Right renal pelvis (tissue), 4 donors: ENCODE measurements at places on chromosomes 5 and 9. TPM values are rescaled to one million over a fixed set of nuclear protein-coding genes. Genes with fewer than 3 reads are reported as not detected.

Gene SPATA31A3
- not detected for polyA plus RNA-seq

Gene IL9
- not detected for polyA plus RNA-seq

Gene LIX1
- polyA plus RNA-seq = 5.0 TPM

- peak; percentile 17 for DNase-seq
Observed at GRCh38 chr9:33852216-33852826, 35.4 kb downstream of the UBE2R2 start.

GRCh38 chr9:131227112-131227958 lies 49.0 kb downstream of the FAM78A start:
- DNase-seq = no peak

- no peak for DNase-seq
Observed at GRCh38 chr5:173385832-173386360, 57.7 kb upstream of the STC2 start.

GRCh38 chr9:72812559-72813111 lies 140.2 kb downstream of the ALDH1A1 start:
- no peak for DNase-seq

- DNase-seq = no peak
Observed at GRCh38 chr9:127417131-127418036, 6.8 kb upstream of the ZNF79 start.

Gene MINAR2
- 0.06 TPM for polyA plus RNA-seq

DNA sequence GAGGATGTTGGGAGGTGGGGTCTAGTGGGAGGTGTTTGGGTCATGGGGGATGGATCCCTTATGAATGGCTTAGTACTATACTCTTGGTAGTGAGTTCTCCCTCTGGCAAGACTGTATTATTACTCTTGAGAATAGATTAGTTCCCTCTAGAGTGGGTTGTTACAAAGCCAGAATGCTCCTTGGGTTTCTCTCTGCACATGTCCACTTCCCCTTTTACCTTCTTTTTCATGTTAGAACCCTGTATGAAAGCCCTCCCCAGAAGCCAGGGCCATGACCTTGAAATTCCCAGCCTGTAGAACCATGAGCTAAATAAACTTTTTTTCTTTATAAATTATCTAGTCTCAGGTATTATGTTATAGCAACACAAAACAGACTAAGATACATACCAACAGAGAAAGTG lies 31.1 kb downstream of the SLC24A2 start:
- DNase-seq = no peak

Gene LCNL1
- 0.22 TPM for polyA plus RNA-seq

DNA sequence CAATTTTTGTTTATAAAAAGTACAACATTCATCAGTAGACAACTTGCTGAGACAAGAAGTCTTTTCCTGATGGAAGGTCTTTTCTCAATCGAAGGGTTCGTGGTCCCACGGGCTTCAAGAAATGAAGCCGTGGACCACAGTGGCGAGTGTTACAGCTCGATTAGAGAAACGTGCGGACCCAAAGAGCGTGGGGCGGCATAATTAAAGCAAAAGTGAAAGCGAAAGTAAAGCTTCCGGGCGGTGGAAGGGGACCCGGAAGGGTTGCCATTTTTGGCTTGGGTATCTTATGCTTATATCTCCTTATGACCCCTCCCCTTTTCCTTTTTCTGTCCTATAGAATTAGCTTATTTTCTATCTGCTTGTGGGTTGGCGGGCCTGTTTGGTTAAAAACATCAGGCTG lies 2309.4 kb upstream of the ACO1 start:
- DNase-seq = no peak

Gene TRIM36
- 2.3 TPM for polyA plus RNA-seq

Gene CDC26
- 44.5 TPM for polyA plus RNA-seq

Gene OLFML2A
- polyA plus RNA-seq = 24.9 TPM

GRCh38 chr5:76804266-76804665 lies 14.6 kb upstream of the F2RL1 start:
- DNase-seq = no peak

Gene PIP5KL1
- 2.2 TPM for polyA plus RNA-seq

DNA sequence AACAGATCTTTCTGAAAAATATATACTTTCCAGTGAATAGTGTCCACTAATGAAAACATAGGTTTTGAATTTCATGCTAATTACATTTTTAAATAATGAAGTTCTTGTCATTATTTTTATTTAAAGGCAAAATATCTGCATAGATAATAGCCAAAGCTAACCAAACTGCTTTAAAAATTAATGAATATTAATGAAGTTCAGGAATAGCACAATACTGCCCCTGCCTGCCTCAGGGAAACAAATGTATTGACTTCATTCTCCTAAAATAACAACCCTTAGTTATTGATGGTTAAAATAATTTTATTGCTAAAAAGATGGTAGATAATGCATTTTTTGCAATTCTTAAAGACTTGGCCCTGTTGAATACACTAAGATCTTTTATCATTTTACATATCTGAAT lies 103.6 kb upstream of the SSBP2 start:
- DNase-seq = no peak

GRCh38 chr5:36558641-36559040 lies 47.8 kb upstream of the SLC1A3 start:
- no peak for DNase-seq

- DNase-seq = no peak
Observed at GRCh38 chr9:92992549-92992948, 45.2 kb downstream of the FGD3 start.

GRCh38 chr5:98570661-98571191 lies 202.7 kb upstream of the RGMB start:
- DNase-seq = peak; percentile 38

- no peak for DNase-seq
Observed at GRCh38 chr5:74634611-74635286, 5.8 kb downstream of the ENC1 start.

DNA sequence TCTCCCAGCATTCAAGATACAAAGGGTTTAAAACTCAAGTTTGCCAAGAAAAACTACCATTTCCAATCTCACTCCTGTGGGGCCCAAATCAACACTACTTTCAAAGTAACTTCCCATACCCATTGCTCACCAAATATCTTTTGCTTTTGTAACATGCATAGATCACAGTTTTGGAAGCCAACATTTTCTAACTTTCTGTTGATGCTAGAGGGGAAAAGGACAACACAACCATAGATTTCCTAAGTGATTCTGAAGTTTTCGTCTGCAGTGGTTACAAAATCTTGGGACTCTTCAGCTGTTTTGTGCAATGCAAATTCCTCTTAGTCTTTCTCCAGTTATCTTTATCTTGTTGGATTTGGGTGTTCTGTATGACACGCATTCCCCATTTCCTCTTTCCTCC lies 94.1 kb upstream of the PAPPA start:
- DNase-seq = no peak

GRCh38 chr9:22037954-22038690 lies 29.0 kb upstream of the CDKN2B start:
- DNase-seq = no peak

DNA sequence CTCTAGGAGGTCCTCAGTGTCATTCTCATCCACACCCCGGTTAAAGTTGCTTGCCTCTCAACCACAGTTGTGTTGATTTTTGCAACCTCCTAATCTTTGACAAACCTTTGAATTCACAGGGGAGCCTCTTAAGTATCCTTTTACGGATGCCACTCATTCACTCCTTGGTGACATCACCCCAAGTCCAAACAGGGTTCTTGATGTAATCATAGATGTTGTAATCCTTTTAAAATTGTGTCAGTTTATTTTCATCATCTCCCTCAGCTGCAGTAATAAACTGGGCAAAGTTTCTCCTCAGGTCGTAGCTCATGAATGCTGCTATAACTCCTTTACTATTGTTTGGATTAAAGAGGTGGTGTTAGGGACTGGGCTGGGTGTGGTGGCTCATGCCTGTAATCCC lies 637.2 kb upstream of the NUDT12 start:
- no peak for DNase-seq

DNA sequence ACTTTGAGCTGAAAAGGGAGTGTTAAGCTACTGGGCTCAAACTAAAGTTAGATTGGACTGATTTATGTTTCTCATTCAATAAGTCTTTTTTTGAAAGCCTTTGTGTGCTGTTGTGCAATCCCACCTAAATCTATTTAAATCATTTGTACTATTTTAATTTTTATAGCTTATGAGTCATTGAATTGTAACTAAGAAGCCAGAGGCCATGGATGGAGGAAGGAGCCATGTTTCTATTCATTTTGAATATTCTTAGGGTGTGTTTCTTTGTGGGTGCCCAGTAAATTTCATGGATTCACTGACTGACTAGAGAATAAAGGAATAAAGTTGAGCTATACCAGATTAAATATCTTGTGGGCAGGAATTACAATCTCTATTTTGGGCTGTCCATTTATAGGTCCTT lies 238.5 kb downstream of the KIF4B start:
- no peak for DNase-seq

- DNase-seq = no peak
Observed at GRCh38 chr9:99955606-99956005, 49.2 kb downstream of the STX17 start.

GRCh38 chr5:2182020-2182419 lies 299.3 kb upstream of the IRX4 start:
- no peak for DNase-seq

Gene MCC
- polyA plus RNA-seq = 31.3 TPM

Gene ORM2
- not detected for polyA plus RNA-seq

- no peak for DNase-seq
Observed at GRCh38 chr5:1787472-1788047, 12.1 kb downstream of the MRPL36 start.

Gene GDA
- polyA plus RNA-seq = 0.58 TPM

GRCh38 chr5:172223901-172224873 lies 30.2 kb downstream of the EFCAB9 start:
- DNase-seq = no peak

DNA sequence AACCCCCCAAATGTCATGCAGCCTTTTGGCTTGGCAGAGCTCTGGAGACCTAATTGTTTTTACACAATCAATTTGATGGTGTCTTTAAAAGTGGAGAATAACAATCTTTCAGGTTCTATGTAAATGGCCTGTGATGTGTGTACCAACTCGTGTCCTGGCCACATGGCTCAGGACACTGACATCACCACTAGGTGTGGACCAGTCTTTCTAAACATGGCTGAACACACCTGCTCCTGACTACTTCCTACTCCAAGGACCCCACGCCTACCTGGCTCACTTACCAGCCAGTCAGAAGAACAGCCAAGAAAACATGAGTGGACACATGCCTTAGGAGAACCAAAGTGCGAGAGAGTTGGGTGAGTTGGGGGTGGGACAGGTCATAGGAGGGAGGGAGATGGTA lies 71.2 kb downstream of the WDR41 start:
- no peak for DNase-seq

DNA sequence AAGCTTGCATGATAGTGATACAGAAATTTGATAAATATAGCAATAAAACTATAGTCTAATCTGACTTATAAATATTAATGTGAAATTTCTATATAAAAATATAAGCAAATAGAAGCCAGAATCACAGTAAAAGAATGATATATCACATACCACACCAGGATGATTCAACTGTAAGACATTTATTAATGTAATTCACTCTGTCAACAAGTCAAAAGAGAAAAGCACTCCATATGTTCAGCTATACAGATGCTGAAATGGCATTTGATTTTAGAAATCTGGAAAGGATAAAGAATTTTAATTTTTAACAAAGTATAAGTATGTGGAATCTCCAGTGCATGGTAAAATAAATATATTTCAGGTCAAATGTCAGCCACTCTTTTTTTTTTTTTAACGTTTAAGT lies 372.4 kb downstream of the KCNN2 start:
- DNase-seq = no peak

- peak; percentile 40 for DNase-seq
Observed at GRCh38 chr5:133467826-133468463, 144.4 kb downstream of the FSTL4 start.

GRCh38 chr5:173878224-173878967 lies 9.8 kb upstream of the CPEB4 start:
- DNase-seq = no peak

Gene TRIM7
- 0.18 TPM for polyA plus RNA-seq

DNA sequence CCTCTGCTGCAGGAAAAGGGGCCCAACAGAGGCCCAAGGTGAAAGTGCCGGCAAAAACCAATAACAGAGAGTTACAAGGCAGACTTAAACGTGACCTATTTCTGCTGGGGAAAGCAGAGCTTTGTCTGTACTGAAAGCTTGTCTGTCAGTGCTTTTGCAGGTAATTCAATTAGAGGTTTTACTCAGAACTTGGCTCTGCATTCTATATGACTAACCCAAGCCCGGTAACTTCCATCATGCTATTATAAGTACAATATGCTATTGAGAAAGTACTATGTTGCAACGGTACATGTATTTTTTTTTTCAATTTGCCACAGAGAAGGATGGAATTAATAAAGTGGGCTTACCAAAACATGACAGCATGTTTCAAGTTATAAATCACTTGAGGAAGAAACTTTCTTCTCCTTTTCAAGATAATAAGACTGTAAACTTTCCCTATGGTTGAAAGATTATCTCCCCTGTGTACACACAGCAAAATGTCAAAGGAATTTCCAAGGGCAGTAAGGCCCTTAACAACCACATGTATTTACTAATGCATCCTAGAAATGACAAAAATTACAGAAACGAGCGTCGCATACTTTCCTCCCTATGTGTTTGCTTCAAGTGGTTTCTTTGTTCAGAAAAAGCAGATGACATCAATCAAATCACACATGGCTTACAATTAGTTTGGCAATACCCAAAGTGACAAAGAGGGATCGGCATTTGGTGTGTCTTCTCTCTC lies 282.4 kb downstream of the EFNA5 start:
- DNase-seq = no peak

DNA sequence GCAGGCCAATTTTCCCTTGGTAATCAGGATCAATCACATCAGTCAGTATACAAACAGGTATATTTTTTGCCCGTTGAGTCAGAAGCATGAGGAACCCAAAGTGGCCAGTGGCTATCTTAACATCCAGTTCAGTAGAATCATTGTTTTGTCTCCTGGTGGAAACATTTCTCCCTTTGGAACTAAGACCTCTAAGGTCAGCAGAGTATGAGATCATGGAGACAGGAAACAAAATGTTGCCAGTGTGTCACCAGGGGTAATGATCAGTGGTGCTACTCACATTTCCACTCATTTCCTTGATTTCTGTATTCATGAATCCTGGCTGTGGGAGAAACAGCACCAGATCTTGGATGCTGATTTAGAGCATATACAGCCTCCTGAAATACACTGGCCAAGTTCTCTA lies 553.0 kb downstream of the CSNK1G3 start:
- no peak for DNase-seq
